ENCODE measurements at places on chromosomes 13 and 19.

DNA sequence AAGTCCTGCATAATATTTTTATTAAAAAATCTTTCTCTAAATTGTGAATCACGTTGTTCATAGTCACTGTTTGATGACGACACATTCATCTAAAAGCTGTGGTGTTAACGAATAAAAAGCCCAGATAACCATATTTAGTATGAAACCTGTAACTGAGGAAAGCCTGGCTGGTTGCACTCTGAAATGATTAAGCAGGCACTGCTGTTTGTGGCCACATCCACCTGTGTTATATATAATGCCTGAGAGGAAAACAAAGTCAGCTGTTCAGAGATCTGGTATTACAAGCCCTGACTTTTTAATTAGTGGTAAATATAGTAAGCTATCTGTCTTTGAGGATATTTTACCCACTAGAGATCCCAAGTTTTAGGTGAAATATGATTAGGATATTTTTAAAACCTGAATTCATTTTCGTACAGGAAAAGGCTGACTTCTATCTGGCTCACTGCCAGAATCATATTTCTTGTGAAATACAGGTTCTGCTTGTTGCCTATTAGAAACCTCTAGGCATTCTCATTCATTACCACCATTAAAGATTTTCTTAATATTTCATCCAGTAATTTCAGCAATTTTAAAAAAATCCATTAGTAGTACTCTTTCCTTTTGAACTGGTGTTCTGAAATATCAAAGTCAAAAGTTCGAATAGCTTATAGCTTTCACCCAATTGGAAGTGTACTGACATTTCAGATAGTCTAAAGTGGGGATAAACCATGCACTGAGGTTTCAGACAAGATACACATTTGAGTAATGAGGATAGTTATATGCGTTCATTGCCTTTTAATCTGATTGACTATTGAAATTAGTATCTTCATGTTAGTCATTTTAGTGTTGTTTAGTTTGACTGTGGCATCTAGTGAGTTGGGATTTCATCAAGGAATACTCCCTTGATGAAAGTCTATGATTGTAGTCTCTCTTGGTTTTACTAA lies 79.7 kb downstream of the LMO7 start:
- DNase-seq = no peak

GRCh38 chr13:109669234-109669612 lies 117.2 kb downstream of the IRS2 start:
- DNase-seq = no peak

DNA sequence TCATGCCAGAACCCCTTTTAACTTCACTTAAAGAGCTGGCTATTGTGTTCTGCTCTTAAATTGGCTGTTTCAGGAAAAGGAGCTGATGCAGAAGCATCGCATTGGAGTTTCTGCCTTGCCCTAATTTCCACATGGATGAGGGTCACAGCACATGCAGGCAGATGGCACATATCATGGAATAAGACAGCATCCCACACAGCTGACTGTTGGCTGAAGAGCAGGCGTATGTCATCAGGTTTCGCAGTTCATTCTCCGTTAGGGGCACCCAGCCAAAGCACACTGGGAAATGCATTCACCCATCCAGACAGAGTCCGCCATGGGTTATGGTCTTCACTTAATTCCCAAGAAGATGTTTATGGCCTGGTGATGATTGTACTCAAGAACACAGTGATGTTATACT lies 572.5 kb downstream of the LIG4 start:
- DNase-seq = no peak

DNA sequence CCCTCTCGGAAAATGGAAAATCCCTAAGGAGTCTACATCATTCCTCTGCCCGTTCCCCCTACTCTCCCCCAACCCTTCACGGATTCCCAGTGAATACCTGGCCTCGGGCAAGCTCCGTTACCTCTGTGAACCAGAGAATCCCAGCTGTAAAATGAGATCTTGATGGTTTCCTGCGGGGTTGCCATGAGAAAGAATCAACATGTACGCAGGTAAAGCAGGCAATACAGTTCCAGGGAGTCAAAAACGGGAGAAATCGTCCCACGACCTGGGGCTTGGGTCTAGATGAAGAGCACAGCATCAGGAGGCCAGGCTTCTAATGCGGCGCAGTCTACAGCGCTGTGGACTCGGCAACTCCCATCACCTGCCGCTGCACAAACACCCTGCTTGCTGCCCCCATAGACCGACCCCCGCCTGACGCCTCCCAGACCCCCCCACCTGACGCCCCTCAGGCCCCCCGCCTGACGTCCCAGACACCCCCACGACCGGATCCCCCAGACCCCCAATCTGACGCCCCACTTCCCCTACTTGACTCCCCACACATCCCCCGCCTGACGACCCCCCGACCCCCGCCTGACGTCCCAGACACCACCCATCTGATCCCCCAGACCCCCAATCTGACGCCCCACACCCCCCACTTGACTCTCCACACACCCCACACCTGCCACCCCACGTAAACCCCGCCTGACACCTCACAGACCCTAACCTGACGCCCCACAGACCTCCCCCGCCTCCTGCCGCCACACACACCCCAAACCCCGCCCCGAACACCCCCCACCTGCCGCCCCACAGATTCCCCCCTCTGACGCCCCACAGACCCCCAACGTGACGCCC lies 680 bp downstream of the LIG4 start:
- DNase-seq = no peak

GRCh38 chr19:1231729-1232637 lies 5.8 kb downstream of the CBARP start:
- DNase-seq = no peak

- DNase-seq = no peak
These were observed 5.2 kb downstream of the NXNL1 start for GRCh38 chr19:17455308-17456123.

DNA sequence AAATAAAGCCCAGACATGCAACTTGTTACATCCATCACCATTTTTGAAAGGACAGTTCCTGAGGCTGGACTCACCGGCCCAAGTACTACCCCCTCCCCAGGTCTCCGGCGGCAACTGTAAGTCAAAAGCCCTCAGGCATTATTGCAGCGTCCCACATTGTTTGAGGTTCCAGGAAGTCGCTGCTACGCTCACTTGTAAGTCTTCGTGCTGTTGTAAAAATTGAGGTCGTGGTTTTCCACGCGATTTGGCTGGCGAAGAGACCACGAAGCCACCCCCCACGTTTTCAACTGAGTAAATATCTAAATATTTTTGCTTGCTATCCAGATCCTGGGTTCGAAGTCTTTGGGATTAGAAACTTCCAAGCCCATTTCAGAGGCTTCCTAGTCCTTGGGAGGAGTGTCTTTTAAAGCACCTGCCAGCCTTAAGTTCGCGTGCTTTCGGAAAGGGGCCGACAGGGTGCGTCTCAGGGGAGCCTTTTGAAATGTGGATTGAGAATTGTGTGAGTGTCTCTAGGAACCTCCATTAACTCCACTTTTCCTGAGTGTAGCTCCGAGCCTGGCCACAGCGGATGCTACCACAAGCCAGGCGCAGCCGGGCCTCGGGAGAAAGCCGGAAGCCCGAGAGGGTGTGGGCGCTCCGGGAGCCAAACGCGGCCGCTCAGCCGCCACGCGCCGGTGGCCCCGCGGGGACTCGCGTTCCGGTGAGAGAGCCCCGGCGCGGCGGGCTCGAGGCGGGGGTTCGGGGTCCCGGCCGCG lies 434 bp upstream of the FNDC3A start:
- no peak for DNase-seq

- DNase-seq = no peak
These were observed 110.0 kb downstream of the KCNRG start for GRCh38 chr13:50125304-50125553.

- no peak for DNase-seq
These were observed 52.8 kb downstream of the TNFRSF19 start for GRCh38 chr13:23622985-23623384.

GRCh38 chr19:42291435-42291810 lies 10.5 kb upstream of the PRR19 start:
- DNase-seq = no peak

- DNase-seq = no peak
These were observed 6.5 kb upstream of the SIGLEC14 start for GRCh38 chr19:51653162-51653561.

DNA sequence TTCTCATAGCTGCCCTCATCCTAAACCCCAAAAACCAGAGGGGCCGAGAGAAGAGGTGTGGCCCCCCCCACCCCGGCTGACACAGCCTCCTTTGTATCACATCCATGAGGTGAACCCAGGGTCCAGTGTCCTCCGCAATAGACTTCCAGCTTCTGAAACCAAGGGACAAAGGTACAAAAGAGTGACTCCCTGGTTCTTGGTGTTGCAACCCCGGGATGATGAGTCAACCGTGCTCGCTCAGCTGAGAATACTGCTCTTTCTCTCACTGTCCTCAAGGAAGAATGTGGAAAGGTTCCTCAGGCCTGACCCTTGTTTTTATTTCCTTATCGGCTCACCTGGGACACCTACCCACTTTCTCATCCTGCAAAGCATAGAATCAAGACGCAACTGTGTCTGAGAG lies 5.5 kb downstream of the SLC15A1 start:
- DNase-seq = no peak

DNA sequence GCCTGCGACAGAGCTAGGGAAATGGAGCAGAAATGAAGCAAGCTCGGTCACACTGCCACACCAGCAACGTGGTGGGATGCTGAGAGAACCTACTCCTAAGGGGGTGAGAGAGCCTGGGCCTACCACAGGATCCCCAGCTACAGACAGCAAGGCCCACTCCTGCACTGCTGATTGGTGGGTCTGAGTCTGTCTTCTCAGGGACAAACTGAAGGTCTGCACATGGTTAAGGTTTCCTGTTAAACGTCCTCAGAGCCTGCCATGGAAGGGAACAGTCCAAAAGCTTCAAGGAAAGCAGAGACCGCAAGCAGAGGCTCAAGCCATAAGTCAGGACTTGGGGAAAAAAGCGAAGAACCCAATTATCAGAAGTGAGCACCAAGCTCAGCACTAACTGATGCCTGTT lies 53.5 kb upstream of the MED4 start:
- no peak for DNase-seq

DNA sequence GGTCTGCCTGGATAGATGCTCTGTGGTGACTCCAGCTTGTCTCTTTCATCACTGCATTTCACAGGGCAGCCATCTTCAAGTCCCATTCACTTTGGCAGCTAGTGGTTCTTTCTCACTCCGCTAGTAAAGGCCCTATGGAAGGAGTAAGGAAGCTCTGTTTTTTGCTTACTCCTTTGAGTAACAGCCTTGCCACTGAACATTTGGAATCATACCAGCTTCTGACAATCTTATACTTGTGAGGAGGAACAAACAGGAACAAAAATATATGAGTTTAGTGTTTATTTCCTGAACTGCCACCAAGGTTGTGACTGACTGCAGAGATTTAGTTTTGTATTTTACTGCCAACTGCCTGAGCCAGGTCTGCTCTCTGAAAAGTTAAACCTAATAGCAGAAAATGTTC lies 38.7 kb downstream of the KCTD4 start:
- no peak for DNase-seq

- no peak for DNase-seq
These were observed 6.0 kb upstream of the CCNP start for GRCh38 chr19:40232479-40232878.

DNA sequence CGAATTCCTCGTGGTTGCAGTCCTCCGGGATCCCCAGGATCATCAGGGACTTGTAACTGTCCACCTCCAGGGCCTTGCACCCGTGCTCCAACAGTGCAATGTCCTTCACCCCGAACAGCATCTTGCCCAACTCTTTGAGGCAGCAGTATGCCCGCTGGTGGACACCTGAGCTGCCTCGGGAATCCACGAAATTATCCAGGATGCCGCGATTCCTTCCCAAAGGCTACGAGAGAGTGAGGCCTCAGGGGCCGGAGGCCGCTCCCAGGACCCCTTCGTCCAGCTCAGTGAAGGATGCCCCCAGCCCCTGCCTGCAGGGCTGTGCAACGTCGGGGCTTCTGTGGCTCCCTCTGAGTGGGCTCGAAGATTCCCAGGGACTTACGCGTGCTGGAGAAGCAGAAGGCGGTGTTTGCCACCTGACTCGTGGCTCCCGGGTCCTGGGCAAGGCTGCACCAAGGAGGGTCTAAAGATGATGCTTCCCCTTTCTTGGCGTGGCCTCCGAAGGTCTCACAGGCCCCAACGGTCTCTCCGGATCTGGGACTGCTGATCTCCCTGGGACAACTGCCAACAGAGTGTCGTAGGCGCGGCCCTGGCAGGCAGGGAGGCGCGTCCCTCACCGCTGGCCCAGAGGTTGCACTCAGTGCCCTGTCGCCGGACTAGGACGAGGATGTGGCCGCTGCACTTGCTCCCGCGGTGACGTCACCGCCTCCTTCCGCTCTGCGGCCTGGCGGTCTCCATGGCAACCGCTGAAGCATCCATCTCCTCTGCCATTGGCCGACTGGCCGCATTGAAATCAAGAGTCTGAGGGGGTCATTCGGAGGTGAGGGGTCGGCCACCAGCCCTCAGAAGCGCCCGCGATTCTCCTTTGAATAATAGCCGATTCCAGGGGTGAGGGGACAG lies at the start of gene PNMA8C:
Gene PNMA8C (minus strand): TSS at position 698 of the 897 bp plus-strand sequence. CDS start 577 bp downstream, at position 121.
- DNase-seq = no peak

Measured in esophagus squamous epithelium (tissue), 5 donors.